ENCODE measurements at places on chromosomes 12 and 14.
A peak's percentile ranks its signal among the peaks of the same experiment; 100 is the strongest.

- DNase-seq = no peak
Measured at GRCh38 chr14:39033371-39033770, 69.7 kb downstream of the SEC23A start.

DNA sequence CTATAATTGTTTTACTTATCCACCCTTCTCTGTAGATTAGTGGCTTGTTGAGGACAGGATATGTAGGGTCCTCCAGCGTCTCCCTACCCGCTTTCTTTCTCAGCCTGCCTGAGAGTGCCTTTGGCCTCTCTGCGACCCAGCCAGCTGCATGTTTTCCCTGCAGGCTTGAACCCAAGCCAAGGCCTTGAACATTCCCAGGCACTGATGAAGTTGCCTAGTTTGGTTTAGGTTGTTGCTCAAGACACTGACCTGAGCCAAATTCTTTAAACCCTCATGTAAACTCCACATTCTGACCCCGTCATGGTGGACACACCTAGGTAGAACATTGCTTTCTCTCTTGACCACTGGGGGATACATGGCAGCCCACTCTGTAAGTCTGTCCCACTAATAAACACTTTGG lies 33.4 kb upstream of the TXNRD1 start:
- no peak for DNase-seq

DNA sequence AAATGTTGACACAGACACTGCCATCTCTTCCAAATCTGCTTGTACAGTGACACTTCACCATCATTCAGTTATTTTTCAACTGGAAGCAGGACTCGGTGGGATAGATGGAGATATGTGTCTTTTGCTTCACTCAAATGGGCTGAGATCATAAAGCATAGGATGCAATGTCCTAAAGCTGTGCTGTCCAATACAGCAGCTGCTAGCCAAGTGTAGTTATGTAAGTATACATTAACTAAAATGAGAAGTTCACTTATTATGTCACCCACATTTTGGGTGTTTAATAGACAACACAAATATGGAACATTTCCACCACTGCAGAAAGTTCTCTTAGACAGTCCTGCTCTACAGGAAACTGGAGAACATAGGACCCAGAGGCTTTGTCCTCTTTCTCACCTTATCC lies 43.6 kb downstream of the AREL1 start:
- no peak for DNase-seq

GRCh38 chr12:122097927-122098756 lies 19.6 kb downstream of the MLXIP start:
- DNase-seq = no peak

- DNase-seq = no peak
Measured at GRCh38 chr14:102786768-102787167, 9.5 kb downstream of the TRAF3 start.

GRCh38 chr14:26606729-26607312 lies 9.0 kb upstream of the NOVA1 start:
- DNase-seq = no peak

DNA sequence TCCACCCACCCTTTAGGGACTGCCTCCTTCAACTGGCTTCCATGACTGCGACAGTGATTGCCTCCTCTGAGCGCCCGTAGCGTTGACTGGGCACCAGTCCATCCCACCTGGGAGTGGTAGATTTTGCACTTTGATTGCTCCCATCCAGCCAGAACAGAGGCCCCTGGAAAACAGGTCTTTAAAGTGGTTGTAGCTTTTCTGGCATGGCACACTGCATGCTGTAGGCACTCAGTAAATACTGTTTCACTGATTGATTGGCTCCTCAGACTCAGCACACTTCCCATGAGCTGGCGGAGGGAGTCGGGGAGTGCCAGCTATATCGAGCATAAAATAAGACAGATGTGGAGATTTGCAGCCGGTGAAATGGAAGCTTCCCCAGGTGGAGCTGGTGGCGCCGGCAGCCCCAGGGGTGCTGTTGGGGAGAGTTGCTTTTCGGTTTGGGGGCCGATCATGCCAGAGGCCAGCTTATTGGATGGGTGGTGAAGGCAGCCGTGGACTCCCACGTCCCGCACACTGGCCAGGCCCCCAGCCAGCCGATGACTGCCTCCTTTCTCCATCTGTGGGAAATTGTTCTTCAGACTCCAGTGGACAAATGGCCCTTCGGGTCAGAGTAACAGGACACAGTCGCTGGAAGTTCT lies 200.2 kb downstream of the TSPAN9 start:
- DNase-seq = no peak

DNA sequence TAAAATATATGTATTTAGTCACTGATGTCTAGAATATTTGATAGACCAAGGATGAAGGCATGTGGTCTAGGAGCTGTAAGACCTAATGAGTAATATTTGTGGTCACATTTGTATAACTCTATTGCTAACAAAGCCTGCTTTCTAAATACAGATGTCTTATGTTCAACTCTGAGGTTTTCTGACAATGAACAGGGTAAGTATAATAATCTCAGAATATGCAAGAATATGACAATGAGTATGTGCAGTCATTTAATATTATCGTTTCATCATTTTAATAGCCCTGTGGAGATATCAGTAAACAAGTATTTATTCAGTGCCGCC lies 389.6 kb downstream of the LRIG3 start:
- no peak for DNase-seq

- DNase-seq = no peak
Measured at GRCh38 chr14:49926803-49927202, 33.9 kb downstream of the ARF6 start.

- peak; percentile 43 for DNase-seq
Measured at GRCh38 chr14:58107947-58108552, 44.0 kb downstream of the ARMH4 start.

- no peak for DNase-seq
Measured at GRCh38 chr12:2058837-2059236, 6.0 kb downstream of the CACNA1C start.

- peak; percentile 19 for DNase-seq
Measured at GRCh38 chr14:52840877-52841276, 49.5 kb upstream of the GNPNAT1 start.

DNA sequence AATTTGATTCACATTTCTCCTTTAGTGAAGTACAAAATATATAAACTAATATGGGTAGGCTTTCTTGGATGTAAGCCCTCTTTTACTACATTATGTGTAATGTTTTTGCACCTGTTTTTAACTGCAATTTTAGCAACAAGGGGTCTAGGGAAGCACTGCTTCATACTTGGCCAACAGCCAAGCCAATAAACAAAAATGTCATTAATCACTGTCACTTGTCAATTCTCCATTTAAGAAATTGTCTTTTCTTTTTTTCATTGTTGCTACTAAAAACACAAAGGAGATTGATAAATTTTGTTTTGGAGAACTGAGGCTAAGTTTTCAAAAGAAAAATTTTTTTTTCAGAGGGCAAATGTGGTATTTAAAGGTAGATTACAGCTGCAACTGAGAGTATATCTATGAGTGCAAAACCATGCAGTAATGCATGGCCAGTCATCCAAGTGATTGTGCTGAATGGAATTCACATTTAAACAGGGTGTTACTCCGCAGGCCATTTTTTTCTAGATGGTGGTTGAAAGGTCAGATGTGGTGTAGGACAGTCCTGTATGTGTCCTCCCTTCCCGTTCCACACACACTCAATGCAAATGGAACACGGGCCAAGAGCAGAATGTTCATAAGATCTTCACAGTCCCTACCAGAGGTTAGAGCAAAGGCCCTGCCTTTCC lies 503.0 kb upstream of the LMO3 start:
- no peak for DNase-seq

- no peak for DNase-seq
Measured at GRCh38 chr12:123898673-123899072, 74.0 kb downstream of the CCDC92 start.

DNA sequence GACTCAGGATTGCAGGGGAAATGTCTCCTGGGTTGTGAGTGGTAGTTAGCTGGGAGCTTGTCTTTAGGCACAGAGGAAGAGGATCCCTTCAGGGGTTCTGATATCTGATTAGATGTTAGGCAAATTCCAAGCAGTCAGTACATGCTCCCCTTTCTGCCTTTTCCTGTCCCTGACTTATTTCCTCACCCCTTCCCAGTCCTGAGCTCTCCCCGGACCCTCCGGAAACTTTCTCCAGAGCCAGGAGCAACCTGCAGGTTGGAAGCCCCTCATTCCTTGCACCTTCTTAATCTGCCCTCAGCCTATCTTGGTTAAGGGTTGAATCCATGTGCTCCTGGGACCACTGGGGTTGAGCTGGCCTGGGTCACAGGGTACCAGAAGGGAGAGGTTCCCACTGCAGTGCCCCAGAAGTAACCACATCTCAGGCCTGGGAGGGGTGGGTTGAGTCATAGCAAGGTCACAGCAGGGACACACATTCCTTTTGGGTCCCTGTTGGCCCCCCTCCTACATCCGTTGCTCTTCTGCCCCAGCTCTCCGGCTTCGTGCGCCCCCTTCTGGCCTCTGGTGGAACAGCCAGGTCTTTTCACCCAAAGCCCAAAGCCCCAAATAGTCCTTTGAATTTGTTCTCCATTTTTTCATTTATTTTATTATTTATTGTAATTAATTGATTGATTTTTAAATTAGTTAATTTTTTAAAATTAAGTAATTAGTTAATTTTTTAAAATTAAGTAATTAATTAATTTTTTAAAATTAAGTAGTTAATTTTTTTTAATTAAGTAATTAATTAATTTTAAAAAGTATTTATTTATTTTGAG lies 1.8 kb downstream of the IGFBP6 start:
- DNase-seq = peak; percentile 86
